Activated naive CD4-positive, alpha-beta T cell treated with anti-CD3 and anti-CD28 coated beads for 36 hours (primary cell): ENCODE measurements at places on chromosomes 3 and 15. TPM values are rescaled to one million over a fixed set of nuclear protein-coding genes. Genes with fewer than 3 reads are reported as not detected.
A peak's percentile ranks its signal among the peaks of the same experiment; 100 is the strongest.

DNA sequence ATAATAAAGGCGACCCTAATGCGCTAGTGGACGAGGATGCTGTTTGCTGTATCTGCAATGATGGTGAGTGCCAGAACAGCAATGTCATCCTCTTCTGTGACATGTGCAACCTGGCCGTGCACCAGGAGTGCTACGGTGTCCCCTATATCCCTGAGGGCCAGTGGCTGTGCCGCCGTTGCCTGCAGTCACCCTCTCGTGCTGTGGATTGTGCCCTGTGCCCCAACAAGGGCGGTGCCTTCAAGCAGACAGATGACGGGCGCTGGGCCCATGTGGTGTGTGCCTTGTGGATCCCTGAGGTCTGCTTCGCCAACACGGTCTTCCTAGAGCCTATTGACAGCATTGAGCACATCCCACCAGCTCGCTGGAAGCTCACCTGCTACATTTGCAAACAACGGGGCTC, 7.6 kb downstream of the BRPF1 start:
- no peak for DNase-seq

DNA sequence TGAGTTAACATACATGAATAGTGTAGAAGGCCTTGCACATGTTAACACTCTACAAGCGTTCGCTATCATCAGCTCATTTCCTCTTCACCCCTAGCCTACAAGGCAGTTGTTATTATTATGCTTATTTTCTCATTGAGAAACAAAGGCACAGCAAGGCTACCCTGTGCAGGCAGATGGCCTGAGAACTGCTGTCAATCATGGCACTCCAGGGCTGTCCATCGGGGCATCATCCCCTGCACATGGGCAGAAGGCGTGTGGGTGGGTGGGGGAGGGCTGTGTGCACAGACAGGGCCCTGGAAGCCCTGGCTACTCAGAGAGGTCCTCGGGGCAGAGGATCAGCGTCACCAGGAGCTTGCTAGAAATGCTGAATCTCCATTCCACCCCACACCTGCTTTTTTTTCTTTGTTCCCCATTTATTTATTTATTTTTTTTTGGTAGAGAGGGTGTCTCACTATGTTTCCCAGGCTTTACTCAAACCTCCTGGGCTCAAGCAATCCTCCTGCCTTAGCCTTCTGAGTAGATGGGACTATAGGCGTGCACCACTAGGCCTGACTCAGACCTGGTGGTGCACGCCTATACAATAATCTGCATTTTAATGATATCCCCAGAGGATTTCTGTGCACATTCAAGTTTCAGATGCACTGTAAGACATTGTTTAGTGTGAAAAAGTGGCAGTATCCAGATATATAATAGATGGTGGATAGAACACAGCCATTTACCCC, 9.6 kb upstream of the ZXDC start:
- no peak for DNase-seq

DNA sequence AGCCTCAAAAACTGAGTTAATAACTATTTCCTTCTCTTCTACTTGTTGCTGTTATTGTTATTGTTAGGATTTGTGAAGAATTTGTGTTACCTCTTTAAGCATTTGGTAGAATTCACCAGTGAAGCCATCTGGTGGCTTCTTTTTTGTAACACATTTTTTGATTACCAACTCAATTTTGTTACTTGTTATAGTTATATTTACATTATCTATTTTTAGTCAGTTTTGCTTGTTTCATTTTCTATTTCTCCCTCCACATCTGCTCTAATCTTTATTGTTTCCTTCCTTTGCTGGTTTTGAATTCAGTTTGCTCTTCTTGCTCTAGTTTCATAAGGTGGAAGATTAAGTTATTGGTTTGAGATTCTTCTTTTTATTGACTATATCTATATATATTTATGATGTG, 3.7 kb upstream of the SLC9C1 start:
- DNase-seq = no peak

- no peak for DNase-seq
Observed at GRCh38 chr3:110650741-110651140, 420.9 kb upstream of the NECTIN3 start.

GRCh38 chr15:59976480-59977271, 27.4 kb upstream of the FOXB1 start:
- peak; percentile 67 for DNase-seq

The SPATA16 gene
- not detected for total RNA-seq

- no peak for DNase-seq
Observed at GRCh38 chr3:137294139-137294538, 336.4 kb downstream of the IL20RB start.

GRCh38 chr3:101081999-101082398, 88.8 kb upstream of the ABI3BP start:
- no peak for DNase-seq

DNA sequence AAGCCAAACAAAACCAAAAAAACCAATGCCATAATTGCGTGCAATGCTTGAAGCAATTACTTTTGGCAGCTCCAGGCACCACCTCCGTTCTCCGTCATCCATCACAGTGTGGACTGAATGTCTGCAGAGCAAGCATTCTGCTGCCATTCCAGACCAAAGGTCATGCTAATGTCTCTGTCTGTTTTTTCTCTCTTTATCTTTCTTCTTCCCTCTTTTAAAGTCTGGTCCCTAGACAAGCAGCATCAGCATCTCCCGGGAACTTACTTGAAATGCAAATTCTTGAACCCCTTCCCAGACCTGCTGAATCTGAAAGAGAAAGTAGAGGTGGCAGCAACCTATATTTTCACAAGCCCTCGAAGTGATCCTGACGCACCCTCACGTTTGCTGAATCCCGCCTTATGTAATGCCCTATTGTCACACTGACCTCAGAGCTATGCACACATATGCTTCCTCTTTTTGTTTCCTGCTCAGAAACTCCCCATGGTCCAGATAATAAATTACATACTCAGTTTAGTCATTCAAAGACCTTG, 297.3 kb upstream of the PROK2 start:
- DNase-seq = no peak

GRCh38 chr15:98842973-98843285, 164.7 kb downstream of the PGPEP1L start:
- no peak for DNase-seq

DNA sequence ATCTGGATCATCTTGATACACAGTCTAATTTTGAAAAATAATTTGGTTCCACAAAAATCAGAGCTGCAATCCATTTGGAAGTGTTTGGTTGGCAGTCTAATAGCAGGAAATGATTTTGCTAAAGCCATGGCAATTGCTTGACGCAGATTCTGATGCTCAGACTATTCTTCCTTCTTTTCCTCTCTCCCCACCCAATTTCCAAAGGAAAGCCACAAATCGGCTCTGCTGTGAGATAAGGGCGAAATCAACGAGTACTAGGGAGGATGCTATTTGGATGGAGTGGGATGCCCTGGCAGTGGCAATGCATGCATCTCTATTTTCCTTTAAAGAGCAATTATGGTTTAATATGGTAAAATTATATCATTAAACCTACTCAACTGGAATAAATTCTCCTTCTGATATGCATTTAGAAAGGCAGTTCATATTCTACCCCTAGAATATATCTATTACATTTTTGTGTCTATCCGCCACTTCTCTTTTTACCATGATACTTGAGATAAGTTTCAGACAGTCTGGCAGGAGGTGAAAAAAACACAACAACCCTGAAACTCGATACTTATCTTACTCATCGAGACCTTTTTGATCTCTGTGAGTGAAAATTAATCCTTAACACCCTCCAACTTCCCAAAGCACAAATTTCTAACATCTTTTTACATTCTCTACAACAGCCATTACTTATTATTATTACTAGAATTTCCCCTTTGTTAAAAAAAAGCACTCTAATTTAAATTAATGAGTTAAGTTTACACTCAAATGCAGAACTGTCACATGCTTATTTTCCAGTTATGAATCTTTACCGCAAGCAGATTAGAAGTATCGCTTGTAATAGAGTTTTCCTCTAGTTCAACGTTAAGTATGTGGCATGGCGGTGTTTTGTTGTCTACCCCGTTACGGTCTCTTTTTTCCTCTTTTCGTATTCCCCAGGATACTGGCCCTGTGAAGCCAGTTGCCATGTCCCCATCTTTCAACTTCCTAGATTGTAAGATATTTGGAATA, 433.3 kb downstream of the FOXP1 start:
- DNase-seq = no peak

DNA sequence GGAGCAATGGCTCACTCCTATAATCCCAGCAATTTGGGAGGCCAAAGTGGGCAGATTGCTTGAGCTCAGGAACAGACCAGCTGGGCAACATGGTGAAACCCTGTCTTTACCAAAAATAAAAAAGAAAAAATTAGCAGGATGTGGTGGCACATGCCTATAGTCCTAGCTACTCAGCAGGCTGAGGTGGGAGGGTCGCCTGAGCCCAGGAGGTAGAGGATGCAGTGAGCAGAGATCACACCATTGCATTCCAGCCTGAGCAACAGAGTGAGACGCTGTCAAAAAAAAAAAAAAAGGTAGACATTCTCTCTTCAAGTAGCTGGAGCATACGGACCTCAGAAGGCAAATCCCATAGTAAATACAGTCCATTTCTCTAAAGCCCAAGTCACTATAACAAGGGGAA, 7.1 kb upstream of the C3orf80 start:
- DNase-seq = no peak

DNA sequence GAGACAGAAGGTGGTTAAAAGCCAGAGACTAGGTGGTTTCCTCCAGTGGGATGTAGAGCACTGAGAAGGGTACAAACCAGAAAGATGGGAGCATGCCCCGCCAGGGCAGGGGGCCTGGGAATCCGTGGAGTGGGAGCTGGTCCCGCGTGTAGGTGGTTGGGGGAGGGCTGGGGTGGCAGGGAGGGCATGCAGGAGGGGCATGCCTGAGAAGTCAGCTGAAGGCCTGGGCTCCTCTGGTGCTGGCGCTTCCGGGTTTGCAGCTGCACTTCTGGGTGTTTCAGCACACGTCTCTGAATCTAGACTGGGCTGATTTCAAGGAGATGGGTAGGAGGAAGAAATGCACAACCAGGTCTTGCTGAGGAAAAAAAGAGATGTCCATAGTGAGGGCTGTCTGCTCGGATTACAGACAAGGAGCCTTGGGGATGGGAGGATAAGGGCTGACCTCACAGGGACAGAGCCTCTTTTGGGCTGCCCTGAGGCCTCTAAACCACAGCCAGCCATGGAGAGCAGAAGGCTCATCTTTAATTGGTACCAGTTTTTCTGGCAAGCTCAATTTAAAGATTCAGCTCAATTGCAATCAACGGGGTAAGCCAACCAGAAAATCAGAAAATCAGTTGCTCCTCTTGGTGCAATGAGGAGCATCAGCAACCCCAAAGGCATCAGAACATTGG, 151.9 kb downstream of the FAM43A start:
- no peak for DNase-seq

DNA sequence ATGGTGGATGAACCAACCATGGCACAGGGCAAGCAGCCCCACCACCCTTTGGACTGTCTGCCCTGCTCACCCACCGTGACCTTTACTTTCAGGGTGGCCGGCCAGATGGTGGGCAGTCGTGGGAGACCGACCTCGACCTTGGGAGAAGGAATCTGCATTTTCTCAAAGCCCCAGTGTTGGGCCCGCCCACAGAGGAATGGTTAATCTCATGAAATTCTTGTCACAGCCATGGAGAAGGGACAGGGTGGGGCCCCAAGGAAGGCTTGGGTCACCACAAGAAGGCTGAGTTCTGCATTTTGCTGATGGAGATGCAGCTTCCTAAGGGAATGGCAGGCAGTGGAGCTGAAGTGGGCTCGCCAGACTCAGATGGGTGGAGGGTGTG, 2.9 kb downstream of the PLXND1 start:
- no peak for DNase-seq

DNA sequence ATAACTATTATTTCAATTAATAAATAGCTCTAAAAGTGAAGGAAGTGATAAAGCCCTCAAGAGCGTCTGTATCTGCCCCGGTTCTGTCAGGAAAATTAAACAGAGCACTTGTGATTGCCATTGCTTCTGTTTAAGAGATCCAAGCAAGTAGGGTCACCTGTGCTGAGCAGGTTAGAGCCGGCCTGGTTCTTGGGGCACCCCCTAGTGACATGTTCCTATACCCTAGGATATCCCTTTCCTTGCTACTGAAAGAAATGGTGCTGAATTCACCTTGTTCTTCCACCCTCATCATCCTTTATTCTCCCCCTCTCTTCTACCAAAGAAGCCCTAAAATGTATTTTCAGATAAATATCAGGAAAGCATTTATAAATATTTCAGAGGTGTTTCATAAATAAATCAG, 323.5 kb downstream of the RORA start:
- peak; percentile 66 for DNase-seq

- no peak for DNase-seq
Observed at GRCh38 chr3:42175386-42176240, 84.5 kb downstream of the TRAK1 start.

DNA sequence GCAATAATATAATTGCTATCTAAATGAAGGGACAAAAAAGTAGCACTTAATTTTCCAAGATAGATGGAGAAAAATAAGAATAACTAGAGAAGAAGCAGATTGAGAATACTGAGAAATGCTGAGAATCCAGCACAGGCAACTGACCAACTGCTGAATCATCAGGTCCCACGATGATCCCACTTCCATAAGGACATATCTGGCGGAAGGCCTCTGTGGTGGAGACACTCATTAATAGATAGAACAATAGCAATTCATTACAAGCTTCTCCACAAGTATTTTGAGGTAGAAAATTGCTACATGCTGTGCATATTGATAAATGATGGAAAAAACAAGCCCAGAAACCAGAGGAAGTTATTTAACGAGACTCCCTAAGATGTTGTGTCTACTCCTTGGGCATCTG, 105.9 kb downstream of the DUT start:
- no peak for DNase-seq

DNA sequence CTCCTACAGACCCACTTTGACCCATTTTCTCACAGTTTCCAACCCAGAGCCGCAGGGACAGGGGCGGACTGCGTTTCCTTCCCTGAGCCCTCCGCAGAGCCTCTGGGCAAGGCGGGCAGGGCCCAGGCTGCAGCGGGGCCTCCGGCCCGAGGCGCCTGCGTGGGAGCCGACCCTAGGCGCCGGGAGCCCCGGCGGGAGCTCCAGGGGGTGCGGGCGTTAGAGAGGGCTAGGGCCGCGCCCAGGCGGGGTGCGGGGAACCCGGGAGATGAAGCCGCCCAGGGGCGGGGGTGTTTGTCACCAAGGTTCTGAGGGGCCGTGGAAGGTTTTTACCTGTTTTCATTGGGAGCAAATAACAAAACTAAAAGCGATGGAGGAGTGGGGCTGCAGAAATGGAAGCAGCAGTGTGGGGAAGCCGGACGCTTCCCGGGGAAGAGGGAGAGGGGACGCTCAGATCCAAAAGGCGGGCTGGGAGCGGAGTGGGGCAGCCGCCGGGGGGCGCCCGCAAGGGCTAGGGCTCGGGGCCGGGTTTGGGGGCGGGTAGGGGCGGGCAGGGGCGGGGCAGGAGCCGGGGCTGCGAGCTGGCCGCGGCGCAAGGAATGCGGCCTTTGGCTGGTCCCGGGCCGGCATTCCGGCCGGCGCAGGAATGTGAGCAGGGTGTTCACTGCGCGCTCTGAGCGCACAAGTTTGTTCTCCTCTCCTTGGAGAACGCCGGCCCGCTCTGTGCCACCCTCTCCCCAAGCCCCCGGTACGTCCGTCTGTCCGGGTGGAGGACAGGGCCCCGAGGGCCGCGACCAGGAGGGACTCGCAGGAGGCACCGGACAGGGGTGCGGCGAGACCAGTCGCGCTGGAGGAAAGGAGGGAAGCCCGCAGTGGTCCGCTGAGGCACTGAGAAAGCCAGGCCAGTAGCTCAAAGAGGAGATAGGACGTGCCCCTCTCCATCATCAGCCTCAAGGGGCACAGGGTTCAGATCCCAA, 61.1 kb downstream of the AMOTL2 start:
- no peak for DNase-seq

The UNC13C gene
- not detected for total RNA-seq

The BLOC1S6 gene
- 36.8 TPM for total RNA-seq

- no peak for DNase-seq
Observed at GRCh38 chr3:72442759-72443158, 405.5 kb downstream of the SHQ1 start.
